ENCODE measurements at places on chromosomes 11 and 22.

- DNase-seq, result peak; percentile 17
Measured at GRCh38 chr11:106480581-106481190, 403.2 kb downstream of the AASDHPPT start.

DNA sequence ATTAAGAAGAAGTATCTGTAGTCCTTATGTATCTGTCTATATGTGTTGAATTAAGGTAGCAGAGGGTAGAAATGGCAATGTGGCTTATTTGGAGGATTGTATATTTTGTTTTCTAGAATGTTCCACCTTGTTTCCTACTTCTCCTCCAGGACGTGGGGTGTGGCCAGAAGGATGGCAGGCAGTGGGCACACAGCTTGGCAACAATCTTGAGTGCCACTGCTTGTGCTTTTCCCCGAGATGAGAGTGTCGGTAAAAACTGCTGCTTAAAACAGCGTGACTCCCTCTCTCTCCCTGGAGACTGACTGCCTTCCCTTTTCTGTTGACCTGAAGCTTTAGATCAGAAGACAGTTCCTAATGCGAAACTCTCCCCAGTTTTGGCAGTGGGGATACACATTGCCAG is 61.2 kb downstream of the FAT3 start:
- DNase-seq, result no peak

- DNase-seq, result no peak
Measured at GRCh38 chr11:113045146-113045545, 83.9 kb downstream of the NCAM1 start.

DNA sequence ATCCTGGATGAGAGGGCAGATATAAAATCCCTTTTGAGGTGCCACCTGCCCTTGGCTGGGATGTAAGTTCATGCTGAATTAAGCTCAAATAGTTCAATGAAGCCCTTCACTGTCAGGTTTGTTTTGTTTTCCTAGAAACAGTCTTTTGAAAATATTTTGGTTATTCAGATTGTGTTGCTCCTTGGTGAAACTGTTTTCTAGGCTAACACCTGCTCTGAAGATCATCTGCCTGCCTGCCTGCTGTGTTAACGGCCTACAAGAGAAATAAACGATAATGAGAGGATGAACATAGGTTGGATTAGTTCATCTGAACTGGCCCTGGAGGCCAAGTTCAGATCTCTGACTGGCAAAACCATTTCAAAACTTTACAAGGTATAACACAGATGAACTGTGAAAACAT is 67.4 kb downstream of the ZBTB44 start:
- no peak for DNase-seq

- no peak for DNase-seq
Measured at GRCh38 chr11:111826322-111826950, 44.9 kb downstream of the ALG9 start.

- DNase-seq, result no peak
Measured at GRCh38 chr11:134667175-134667500, 255.1 kb upstream of the B3GAT1 start.

DNA sequence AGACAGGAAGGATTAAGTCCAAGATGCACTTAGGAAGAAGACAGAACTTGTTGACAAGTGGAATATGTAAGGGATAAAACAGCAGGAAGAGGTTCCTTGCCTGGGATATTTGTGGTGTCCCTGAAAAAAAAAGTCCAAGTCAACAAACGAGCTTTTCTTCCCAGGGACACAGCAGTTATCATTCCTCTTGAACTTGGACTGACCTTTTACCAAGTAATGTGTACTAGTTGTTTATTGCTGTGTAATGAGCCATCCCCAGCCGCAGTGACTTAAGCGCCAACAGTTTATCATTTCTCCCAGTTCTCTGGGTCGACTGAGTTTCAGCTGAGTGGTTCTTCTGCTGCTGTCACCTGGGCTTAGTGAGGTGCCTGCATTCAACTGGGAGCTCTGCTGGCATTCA is 37.0 kb downstream of the KREMEN1 start:
- DNase-seq, result no peak

DNA sequence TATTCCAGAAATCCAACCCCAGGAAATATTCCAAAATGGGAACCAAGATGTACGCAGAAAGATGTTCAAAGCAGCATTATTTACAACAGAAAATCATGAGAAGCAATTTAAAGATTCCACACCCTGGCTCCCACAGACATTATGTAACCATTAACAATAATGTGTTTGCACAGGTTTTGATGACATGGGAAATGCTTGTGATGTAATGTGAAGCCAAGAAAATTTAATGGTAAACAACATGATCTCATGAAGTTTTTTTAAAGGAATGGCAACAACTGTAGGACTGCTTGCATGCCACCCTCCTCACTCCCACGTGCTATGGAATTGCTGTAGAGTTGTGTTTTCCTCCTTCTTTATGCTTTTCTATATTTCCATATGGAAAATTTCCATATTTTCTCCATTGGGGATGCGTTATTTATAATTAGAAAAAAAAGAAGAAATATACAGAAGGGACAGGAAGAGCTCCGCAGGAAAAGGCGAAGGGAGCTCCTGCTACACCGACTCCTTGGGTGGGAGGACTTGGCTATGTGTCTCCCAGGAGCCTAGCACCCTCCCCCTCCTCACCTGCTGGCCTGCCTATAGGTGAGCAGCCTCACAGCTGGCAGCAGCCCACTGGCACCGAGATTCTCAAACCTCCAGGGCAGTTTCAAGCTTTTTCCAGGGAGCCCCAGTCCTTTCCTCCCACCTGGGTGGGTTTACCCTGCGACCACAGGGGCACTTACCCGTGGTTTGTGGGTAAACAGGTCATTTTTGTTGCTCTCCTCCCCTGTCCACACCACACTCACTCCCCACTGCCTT is 20.9 kb downstream of the LRFN4 start:
- DNase-seq, result no peak

All from GM23338 (cell line).